ENCODE measurements at places on chromosomes 2 and 18.

DNA sequence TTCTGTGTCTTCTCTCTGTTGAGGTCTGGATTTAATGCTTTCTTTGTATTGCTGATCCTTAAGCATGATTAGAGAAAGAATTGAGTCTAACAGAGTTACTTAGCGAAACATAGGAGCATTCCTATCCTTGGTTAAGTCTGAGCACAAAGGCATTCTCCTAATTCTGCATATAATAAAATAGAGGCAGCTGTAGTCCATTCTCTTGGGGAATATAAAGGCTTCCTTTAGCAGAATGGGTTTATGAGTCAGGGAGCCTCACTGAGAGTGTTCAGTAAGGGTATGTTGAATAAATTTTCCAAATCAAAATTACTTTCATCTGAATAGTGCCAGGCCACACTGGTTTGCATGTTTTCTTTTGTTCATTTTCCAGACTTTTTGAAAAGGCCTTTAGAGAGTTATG is 101.5 kb downstream of the GALNT1 start:
- DNase-seq, result no peak

DNA sequence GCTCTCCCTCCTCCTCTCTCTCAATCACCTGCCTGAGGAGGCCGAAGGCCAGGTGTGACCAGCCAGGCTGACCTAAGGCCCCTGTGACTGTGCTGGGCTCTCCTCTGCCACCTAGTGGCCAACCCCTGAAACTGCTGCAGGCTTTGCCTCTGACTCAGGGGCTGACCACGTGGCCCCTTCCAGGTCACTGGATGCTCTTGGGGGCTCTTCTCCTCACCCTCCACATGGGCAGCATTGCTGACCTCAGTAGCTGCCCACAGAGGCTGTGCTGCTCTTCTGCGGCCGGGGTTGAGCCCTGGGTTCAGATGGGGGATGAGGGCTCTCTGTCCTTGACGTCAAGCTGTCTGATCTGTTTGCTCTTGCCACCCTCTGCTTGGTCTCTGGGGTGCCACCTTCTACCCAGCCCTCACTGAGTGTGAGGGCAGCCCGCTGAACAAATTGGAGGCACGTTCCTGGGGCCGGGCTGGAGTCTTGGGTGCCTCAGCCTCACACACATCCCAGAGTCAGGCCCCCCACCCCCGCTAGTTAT is 122.7 kb downstream of the TWIST2 start:
- peak; percentile 84 for DNase-seq

DNA sequence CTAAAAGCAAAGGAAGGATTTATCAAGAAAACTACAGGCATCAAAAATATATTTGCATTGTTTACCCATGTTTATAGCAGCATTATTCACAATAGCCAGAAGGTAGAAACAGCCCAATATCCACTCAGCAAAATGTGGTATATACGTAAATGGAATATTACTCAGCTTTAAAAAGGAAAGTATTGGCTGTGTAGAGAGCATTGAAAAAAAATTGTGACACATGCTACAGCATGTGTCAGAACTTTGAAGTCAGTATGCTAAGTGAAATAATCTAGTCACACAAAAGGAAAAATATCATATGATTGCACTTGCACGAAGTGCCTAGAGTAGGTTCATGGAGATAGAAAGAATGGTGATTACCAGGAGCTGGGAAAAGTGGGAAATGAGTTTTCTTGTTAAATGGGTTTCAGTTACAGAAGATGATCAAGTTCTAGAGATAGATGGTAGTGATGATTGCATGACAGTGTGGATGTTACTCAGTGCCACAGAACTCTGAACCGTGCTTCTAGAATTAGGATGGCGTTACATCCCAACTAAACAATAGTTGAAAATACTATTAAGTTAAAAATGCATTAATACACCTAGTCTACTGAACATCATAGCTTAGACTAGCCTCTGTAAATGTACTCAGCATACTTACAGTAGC is 20.1 kb downstream of the ANKRD12 start:
- no peak for DNase-seq

DNA sequence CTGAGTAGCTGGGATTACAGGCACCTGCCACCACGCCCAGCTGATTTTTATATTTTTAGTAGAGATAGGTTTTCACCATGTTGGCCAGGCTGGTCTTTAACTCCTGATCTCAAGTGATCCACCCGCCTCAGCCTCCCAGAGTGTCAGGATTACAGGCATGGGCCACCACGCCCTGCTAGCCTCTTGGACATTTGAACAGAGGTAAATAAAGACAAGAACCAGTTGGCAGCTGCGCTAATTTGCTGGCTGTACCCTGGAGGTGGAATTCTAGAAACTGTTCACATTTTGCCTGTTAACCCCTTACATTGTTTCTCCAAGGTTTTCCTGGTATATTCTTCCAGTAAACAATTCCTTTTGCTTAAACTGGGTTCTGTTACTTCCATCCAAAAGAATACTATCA is 132.9 kb downstream of the CDH2 start:
- no peak for DNase-seq

GRCh38 chr18:57150828-57151227 is 3.9 kb downstream of the BOD1L2 start:
- DNase-seq, result no peak

GRCh38 chr2:3601561-3602271 is 6.8 kb downstream of the COLEC11 start:
- no peak for DNase-seq

GRCh38 chr2:137935591-137935990 is 28.7 kb upstream of the HNMT start:
- DNase-seq, result no peak

DNA sequence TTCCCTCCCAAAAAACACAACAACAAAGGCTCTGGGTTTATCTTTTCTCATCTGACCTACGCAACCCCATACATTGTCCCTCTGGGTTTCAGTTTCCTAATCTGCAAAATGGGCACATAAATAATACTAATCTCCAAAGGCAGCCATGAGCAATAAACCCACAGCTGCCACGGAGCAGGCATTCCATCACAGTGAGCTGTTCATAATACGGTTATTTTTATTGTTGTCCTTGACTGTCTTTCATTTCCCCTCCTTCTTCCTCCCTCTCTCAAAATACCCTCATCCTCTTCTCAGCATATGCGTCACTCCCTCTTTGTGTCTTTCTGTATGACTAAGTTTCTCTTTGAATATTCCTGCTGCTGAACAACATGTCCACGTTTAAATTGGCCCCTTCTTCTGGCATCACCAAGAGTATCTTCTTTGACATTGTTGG is 129.8 kb upstream of the CAB39 start:
- DNase-seq, result no peak

GRCh38 chr2:165149439-165149838 is 54.4 kb downstream of the SCN3A start:
- DNase-seq, result no peak

DNA sequence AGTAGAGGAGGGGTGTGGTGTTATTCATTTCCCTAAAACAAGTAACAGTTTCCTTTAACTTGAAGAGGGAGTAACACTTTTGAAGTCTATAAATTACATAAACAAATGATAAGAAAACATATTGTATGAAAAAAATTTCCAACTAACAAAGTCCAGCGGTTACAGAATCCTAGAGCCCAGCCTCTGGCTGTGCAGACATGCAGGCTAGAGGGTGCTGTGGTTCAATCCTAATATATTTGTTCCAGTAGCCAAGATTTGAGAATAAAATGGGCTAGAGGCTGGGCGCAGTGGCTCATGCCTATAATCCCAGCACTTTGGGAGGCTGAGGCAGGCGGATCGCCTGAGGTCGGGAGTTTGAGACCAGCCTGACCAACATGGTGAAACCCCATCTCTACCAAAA is 56.9 kb downstream of the WDR75 start:
- DNase-seq, result no peak

DNA sequence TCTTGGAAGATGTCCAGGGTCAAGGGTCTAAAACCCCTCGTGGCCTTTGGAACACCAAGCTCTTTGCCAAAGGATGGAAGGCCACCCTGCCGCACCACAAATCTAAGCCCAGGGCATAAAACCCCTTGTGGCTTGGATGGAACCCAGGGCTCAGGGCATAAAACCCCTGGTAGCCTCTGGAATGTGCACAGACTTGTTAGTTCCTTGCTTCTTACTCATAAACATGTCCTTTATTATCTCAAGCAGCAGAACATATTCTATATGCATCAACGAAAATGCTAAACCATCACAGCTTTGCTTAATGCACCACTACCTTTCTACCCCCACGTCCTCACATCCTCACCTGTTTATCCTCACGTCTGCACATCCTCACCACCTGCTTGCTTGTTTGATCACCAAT is 998.0 kb downstream of the DSC3 start:
- no peak for DNase-seq

- no peak for DNase-seq
These were observed 31.0 kb downstream of the ANKRD29 start for GRCh38 chr18:23631746-23632145.

- no peak for DNase-seq
These were observed 18.0 kb upstream of the DAPL1 start for GRCh38 chr2:158777077-158777476.

- DNase-seq, result no peak
These were observed 81.5 kb downstream of the MAPRE2 start for GRCh38 chr18:35122586-35123224.

DNA sequence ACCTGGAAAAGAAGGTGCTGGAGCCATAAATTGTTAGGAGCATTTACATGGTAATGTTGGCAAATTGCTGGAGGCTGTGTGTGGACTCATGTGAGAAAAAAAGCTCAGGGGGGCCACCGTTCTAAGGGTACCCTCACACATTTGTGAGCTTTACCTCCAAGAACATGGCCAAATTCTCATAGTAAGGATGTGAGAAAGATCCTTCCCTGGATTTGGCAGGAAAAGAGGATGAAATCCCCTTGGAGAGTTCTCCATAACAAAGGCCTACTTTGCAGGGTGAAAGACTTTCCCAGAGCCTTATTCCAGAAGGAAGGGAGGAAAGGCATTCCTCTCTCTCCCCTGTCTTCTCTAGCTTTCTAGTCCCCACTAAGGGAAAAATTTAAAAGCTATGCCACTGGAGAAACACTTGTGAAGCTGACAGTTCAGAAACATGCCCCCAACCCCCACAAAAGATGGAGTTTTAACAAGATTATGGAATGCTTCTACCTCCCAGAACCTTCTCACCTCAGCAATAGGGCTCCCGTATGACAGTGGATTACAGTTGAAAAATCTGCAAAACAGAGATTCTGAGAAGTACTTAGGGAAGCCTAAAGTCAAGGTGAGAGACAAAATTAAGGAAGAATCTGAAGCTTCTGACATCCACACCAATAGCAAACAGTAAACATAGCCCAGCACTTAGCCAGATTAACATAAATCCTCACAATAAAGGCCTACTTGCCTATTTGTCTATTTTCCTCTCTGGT is 20.2 kb upstream of the ERMN start:
- DNase-seq, result no peak

GRCh38 chr2:18763338-18763737 is 174.0 kb upstream of the NT5C1B start:
- no peak for DNase-seq

- DNase-seq, result no peak
These were observed 1.1 kb downstream of the TTL start for GRCh38 chr2:112483042-112483473.

DNA sequence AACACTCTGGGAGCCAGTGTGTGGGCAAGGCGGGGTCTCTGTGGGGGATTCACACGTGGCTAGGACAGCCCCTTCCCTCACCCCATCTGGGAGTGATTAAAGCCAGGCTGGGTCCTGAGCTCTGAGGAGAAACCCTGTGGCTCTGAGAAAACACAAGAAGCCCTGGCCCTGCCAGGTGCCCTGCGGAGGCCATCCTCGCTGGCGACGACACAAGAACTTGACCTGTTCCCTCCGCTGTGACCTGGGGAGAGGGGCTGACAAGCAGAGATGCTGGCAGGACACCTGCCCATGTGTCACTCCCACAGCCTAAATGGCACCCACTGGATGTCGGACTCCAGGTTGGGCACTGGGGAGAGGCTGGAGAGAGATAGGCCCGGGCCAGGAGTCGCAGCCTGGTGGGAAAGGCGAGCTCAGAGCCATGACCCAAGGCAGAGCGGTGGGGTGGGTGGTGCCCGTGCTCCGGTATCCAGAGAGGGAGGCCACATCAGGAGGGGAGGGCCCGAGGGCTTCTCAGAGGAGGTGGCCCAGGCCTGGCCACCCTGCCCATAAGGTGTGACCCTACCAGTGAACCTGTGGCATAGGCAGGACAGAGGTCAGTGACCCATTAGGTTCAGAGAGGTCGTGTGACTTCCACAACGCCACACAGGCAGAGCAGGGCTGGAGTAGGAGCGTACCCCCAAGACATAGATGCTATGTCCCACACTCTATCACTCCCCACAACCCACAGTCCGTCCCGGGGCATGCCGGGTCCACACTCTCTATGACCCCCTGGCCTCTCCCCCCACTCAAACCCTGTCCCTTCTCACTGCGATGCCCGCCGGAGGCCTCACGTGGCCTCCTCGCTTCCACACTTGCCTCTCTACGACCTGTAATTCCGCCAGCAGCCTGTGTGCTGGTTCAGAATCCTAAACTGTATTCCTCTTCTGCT is 59.4 kb upstream of the HPCAL1 start:
- peak; percentile 61 for DNase-seq

DNA sequence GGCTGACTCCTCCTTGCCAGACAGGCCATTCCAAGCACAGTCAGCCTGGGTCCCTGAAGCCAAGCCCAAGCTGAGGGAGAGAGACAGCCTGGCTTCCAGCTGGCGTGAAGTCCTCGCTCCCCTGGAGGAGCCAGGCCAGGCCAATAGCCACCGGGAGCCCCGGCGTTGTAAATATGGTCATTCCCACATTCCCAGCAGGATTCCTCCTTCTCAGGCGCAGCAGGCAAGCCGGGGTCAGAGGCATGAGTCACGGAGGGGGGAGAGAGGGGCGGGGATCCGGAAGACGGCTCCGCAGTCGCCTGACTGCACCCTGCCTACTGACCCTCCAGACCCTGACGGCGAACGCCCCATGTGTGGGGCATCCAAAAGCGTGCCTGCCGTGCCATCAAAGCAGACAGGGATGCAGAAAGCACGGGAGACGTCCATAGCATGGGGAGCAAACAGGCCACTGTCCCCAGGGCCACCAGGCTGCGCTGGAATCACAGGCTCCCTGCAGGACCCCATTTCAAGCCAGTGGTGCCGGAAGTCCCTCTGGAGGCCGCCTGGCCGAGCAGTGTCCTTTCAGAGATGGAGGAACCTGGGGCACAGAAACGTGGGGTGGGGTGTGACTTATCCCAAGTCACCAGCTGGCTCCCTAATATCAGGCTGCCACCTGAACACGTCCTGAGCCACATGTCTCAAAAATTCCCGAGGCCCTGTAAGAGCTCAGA is 48.2 kb downstream of the TWIST2 start:
- DNase-seq, result peak; percentile 65

DNA sequence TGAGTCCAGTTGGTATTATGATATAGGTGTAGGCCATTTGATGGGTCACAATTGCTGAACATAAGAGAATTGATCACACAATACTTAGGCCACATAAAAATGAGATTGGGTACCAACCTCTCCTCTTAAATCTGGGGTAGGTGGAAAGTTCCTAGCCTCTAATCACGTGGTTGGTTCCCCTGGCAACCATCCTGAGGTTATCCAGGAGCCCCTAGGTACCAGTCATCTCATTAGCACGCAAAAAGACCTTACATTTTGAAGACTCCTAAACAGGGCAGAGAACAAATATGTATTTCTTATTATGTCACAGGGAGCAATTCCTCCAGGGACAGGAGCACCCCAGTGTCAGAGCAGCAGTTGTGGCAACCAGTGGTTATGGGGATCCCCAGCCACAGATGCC is 12.7 kb upstream of the SELENOI start:
- DNase-seq, result no peak
